ENCODE measurements at places on chromosomes 2 and 18. TPM values are rescaled to one million over a fixed set of nuclear protein-coding genes. Genes with fewer than 3 reads are reported as not detected.

- no peak for DNase-seq
These were observed 556 bp downstream of the DNMT3A start for GRCh38 chr2:25341011-25341727.

Gene MARCO
- not detected for total RNA-seq

Gene DYSF
- total RNA-seq: 36.6 TPM

DNA sequence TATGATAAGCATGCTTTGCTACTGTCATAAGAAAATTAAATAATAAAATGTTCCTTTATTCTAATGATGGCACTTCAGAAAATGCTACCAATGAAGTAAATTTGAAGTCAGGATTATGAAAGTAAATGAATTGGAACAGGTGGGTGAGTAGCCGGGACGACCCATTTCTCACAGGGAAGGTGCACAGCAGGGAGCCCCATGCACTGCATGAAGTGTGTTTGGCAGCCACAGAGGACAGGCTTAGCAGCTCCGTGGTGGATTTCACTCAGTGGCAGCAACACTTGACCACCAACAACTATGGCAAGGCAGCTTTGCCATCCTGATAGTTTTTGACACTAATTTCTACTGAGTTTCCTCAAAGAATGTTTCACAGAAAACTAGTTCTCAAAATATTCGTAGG is 146.3 kb downstream of the ATL2 start:
- DNase-seq: no peak

All from natural killer cell treated with Interleukin-12 subunit alpha and Interleukin-12 subunit beta and Interleukin-15 and Interleukin-18, amount 100 ng/mL, for 72 hours (primary cell).